ENCODE measurements at places on chromosomes 16 and 17.

DNA sequence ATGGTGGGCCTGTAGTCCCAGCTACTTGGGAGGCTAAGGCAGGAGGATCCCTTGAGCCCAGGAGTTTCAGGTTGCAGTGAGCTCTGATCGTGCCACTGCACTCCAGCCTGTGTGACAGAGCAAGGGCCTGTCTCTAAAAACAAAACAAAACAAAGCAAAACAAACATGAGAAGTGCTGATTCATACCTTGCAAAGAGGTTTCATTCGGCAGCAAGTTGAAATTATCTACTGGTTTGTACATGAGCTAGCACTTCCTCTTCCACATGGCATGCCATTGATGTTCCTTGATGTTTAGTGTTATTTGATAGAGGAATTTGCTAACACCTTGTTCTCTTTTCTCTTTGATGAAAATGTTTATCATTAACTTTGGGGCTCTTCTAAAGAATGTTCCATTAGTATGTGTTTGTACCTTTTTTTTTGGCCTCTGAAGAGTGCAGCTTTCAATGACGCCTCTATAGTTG, 50.6 kb downstream of the SPECC1 start:
- DNase-seq: no peak

GRCh38 chr16:72859581-72859980, 188.3 kb downstream of the ZFHX3 start:
- no peak for DNase-seq

- DNase-seq: no peak
Observed at GRCh38 chr17:79098282-79098867, 23.8 kb downstream of the ENGASE start.

- no peak for DNase-seq
Observed at GRCh38 chr17:21082001-21082436, 39.2 kb upstream of the USP22 start.

- DNase-seq: no peak
Observed at GRCh38 chr17:4807605-4808377, 839 bp downstream of the PLD2 start.

GRCh38 chr17:68106085-68106484, 70.5 kb downstream of the KPNA2 start:
- no peak for DNase-seq

- DNase-seq: peak; percentile 68
Observed at GRCh38 chr16:30984669-30985400, at the start of gene HSD3B7. Gene HSD3B7, plus strand, starts transcription at chr16:30985207. Its CDS starts 452 bp downstream, at chr16:30985659.

- DNase-seq: no peak
Observed at GRCh38 chr17:49690256-49690655, 12.4 kb upstream of the SPOP start.

DNA sequence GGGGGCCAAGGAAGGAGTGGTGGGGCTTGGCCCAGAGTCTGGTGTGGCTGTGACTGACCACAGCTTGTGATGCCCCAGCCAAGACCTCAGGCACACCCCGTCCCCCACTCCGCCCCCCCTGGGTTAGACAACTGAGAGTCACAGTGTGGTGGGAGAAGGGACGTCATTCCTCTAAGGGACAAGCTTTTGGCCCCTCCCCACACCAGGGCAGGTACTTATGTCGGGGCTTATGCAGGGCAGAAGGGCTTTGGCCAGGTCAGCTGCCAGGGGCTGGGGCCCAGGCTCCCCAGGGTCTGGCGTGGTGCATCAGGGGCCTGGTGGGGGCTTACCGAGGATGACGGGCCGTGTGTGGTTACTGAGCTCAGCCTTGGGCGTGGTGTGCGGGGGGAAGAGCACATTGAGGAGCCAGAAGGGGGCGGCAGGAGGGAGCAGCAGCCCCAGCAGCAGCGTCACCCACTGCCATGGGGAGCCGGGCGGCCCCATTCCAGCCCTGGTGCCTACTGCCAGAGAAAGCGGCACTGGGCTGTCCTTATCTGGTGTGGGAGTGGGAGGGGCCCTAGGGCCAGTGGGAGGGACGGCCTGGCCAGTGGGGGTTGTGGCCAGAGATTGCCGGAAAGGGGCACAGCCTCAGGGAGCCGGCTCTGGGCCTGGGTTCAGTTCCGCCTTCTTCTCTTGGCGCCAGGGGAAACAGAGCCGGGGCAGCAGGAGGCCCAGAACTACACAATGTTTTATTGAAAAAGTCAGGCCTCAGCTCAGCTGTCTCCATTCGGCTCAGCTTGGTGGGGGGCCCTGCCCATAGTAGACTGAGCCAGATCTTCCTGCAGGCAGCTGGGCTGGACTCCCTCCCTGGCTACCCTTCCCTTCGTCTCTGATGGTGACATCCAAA, at the start of gene LCAT:
LCAT (minus strand) TSS at position 502 of the 886 bp plus-strand sequence; CDS start at position 483, 19 bp downstream.
- no peak for DNase-seq

DNA sequence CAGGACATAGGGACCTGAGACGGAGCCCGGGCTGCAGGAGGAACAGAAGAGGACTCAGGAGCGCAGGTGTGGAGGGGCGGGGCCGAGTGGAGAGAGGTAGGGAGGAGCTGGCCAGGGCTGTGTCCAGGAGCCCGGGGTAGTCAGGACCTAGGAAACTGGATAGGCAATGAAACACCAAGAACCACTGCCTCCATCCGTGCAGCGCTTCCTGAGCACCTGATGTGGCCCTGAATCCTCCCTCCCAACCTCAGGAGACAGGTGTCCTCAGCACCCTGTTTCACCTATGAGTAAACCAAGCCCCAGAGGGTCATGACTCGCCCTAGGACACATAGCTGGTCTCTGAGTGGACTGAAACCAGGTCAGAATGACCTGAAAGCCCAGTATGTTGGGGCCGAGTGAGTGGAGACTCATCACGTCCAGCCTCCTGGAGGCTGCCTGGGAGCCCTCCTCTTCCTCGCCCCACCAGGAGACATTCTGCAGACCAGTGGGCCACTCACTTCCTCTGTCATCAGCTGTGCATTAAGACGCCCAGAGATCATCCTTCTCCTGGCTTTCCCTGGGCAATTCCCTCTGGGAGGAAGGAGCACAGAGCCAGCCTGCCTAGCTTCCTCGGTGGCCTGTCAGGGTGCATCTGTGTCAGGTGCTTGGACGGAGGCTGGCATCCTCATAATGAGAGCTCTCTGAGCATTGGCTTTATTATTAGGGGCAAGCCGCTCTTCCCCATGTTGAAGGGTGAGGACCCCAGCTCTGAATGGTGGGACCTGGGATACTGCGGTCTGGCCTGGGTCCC, 72.8 kb downstream of the SCNN1B start:
- DNase-seq: no peak

All from CD4-positive, alpha-beta T cell treated with Interferon gamma for 1 hour (primary cell).